ENCODE measurements at places on chromosomes 2 and 18.

GRCh38 chr2:238742664-238743063 is 105.2 kb upstream of the TWIST2 start:
- no peak for DNase-seq

- no peak for DNase-seq
Measured at GRCh38 chr2:74499940-74500577, 656 bp upstream of the LBX2 start.

- no peak for DNase-seq
Measured at GRCh38 chr2:47251404-47251675, 96.2 kb upstream of the STPG4 start.

DNA sequence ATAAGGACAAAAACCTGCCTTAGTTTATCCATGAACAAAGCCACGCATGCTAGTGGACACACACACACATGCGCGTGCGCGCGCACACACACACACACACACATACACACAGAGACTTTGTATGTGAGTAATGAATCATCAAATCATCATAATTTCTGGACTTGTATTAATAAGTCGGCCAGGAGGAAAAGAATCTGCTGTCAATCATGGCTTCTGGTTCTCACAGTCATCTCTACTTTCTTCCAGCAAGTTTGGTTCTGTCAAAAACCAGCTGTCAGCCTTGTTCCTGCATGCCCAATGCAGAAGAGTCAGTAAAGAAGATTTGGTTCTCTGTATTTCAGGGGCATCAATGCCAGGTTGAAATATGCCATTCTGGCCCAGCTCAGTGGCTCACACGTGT is 1.1 kb upstream of the TTR start:
- DNase-seq: no peak

GRCh38 chr2:26618611-26619010 is 22.6 kb downstream of the CIB4 start:
- DNase-seq: no peak

DNA sequence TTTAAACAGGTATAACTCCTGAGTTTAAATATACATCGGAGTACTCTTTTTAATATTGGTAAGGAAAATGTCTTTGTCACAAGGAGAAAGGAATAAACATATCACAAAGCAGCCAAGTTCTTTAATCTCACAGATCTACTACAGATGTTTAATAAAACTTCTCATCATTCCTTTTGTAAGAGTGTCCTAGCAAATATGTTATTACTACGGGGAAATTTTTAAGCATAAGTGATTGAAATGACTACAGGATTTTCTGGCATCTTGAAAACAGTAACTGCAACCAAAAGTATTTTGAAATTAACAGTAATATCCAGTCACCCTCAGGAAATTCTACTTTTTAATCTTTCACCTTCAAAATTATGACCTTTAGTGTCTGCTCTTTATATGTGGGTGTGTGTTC is 403.1 kb downstream of the IRS1 start:
- DNase-seq: no peak

GRCh38 chr2:191247381-191248057 is 2.3 kb downstream of the MYO1B start:
- DNase-seq: no peak

- peak; percentile 37 for DNase-seq
Measured at GRCh38 chr2:110804915-110805314, 72.5 kb downstream of the ACOXL start.

DNA sequence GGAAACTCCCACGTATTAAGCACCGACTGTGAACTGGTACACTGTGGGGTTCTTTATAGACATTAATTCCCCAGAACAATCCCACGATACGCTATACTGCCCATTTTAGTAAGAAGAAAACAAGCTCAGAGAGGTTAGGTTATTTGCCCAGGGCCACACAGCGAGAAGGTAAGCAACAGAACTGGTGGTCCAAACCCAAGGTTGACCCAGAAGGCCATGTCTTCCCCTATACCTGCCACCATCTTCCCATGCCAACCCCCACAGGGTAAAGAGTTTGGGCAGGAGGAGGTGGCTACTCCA is 69.9 kb downstream of the MARCO start:
- no peak for DNase-seq

- no peak for DNase-seq
Measured at GRCh38 chr2:47485751-47486300, 82.9 kb downstream of the MSH2 start.

DNA sequence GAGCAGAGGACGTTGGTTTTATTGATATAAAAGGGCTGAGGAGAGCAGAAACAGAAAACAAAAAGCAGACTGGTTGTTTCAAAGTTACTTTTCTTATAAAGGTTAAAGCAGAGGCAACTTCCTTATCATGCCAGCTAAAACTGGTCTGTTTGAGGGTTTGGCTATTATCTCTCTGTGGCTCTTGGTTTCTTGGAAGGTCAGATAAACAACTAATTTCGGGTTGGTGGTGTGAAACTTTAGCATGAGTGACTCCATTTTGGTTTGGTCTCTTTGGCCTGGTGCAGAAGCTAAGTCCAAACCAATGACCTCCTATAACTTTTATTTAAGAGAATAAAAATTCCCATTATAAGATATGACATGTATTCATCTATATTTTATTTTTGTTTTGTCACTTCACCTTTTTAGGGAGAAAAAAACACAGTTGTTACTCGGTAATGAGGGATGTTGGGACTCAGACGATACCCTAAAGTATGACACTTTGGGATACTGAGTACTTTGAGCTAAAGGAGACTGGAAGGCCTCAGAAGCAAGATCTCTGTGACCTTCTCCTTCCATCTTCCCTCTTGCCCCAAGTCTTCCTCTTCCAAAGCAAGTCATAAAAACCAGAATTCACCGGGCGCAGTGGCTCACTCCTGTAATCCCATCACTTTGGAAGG is 23.3 kb downstream of the TNFAIP6 start:
- no peak for DNase-seq

GRCh38 chr2:102004581-102004980 is 12.8 kb downstream of the IL1R2 start:
- DNase-seq: no peak

DNA sequence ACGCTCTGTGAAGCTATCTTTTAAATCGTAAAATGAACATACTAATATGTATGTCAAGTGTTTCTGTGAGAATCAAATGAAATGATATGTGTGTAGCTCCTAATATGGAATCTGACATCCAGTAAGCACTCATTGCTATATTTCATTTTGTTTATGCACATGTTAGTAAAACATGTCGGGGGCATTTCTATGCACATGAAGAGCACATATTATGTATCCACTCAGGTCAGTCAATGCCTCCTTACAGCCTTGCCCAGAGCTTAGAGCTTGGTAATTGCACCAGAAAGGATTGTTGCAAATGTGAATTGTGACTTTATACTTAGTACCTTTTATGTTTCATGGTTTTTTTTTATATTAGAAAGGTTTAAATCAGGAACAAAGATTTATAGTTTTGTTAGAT is 463.7 kb upstream of the HNMT start:
- DNase-seq: no peak

- DNase-seq: no peak
Measured at GRCh38 chr2:21042958-21043743, 722 bp downstream of the APOB start.

DNA sequence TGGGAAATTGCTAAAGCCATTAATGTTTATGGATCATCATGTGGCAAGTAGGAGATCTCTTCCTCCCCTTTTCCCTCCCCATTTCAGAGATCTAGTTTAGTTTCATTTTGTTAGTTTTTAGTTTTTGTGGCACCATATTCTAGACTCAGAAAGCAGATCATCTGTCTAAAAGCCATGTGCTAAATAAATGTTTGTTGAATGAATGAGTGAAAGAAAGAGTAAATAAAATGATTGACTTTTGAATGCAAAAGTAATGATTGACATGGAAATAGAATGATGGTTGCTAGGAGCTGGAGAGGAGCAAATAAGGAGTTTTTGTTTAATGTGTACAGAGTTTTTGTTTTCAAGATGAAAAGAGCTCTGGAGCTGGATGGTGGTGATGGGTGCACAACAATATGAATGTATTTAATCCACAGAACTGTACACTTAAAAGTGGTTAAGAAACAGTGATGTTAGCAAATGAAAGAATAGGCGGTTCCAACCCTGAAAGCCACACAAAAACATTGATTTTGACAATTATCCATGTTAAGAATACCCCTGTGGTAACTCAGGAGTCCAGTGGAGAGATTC is 23.6 kb downstream of the TMEM178A start:
- no peak for DNase-seq

DNA sequence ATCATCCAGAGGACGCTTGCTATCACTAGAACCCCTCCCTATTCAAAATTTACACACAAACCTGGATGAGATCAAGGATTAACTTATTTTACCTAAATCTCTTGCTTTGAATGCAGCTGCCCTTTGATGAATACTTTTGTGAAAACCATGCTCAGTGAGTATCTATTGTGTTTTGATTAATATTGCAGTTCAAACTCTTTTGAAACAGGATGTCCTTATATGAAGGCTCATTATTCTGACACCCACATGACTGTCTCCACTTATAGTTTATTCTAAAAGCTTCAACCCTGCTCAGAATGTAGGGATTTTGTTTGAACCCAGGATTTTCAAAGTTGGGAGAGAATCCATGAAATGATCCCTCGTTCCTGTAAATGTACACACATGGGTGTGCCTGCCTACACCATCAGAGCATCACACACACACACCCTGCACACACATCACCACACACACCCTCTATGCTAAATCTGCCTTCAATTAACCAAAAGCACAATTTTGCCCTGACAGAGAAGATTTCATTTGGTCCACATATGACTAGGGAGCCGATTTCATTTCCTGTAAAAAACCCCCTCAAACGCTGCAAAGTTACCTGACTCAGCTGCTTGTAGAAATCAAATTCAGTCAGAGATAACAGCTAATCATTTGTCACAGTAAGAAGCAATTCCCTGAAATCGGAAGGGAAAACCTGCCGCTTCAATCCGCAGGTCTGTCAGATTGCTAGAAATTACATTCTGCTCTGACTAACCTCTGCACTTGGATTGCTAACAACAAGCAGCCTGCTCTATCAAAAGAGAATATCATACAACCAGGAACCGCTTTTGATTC is 65.2 kb downstream of the ZEB2 start:
- DNase-seq: no peak

DNA sequence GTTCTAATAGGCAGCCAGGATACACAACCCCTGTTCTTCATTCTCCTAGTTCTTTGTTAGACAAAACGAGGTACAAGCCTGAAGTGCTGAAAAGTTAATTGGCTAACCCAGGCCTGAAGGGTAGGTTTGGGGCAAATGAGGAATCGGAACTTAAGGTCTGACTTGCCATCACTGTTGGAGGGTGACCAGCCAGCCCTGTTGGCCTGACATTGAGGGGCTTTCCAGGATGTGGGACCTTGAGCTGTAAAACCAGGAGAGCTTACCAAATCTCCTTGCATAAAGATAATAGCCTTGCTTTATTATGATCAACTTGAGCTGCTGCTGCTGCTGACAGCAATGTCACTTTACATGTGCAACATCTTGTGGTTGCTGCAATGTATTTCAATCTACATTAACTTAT is 256.0 kb downstream of the VAPA start:
- DNase-seq: no peak

GRCh38 chr18:50797142-50797541 is 22.7 kb downstream of the MRO start:
- no peak for DNase-seq

- no peak for DNase-seq
Measured at GRCh38 chr2:7973801-7974480, 707.9 kb upstream of the ID2 start.

- no peak for DNase-seq
Measured at GRCh38 chr2:207477896-207478295, 51.9 kb upstream of the CREB1 start.

GRCh38 chr2:47403609-47404193 is 745 bp downstream of the MSH2 start:
- no peak for DNase-seq

DNA sequence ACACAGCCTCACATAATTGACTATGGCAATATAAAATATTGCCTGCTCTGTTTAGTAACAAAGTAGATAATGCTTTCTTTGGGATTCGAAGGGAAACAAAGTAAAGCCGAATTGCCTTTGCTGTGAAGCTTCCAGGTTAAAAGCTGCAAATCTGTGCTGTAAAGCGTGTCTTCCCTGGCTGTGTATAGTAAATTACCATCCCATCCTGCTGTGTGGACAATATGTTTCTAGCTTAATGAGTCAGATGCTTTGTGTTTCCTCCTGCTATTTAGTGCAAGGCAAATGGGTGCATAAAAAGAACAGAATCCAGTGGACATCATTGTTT is 265.1 kb downstream of the SOCS6 start:
- DNase-seq: no peak

GRCh38 chr18:29594493-29594892 is 1417.6 kb upstream of the CDH2 start:
- DNase-seq: no peak

- no peak for DNase-seq
Measured at GRCh38 chr2:150619607-150620330, 132.3 kb upstream of the RND3 start.

DNA sequence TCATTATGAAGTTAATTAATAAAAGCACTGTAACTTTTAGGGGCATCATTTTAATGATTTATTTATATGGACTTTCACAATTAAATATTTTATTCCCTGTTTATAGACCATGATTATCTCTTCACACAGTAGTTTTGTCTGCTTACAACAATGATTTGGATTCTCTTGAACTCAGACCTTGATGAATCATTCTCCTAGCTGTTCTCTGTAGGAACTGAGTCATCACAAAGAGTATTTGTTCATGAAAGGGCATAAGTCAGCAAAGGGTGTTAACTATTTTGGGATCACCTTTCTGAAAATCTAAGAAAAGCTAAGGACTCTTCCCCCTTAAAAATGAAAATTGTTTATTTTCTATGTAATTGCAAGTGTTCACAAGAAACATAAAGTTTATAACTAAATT is 461.1 kb upstream of the UBE2E3 start:
- no peak for DNase-seq

DNA sequence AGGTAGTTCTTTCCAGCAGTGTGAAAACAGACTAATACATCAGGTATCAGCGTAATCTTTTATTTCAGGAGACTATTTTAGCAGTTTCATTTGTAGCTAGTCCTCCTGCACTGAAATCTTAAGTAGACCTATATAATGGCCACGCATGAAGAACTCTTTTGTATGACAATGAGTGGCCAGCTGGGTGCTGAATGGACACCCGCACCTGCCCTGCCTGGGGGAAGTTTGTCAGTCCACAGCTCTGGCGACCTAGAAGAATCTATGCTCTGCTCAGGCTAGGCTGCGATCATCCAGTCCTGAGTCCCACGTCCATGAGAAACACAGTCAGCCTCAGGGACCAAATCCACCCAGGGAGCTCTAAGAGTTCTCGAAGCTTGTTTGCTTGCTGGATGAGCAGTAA is 709.2 kb upstream of the ID2 start:
- DNase-seq: no peak

DNA sequence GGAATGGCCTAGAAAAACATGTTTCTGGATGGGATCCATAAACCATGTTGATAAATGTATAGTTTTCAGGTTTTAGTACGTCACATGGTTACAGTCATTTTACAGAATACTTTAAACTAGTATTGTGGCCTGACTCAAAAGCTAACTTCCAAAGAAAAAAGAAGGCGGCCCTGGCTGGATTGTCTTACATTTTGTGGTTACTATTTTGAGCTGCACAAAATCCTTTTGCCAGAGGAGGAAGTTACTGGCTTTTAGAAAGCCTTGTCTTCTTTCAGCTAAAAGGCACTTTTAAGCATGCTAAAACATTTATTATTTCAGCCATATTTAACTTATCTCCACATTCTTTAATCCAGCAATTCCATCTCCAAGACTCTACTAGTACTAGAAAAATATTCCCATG is 227.9 kb downstream of the CDH2 start:
- DNase-seq: no peak

GRCh38 chr2:241350878-241351639 is 5.0 kb upstream of the FARP2 start:
- no peak for DNase-seq

GRCh38 chr2:222568865-222569264 is 87.0 kb downstream of the FARSB start:
- DNase-seq: no peak
